ENCODE measurements at places on chromosomes 5 and 9.
A peak's percentile ranks its signal among the peaks of the same experiment; 100 is the strongest.

GRCh38 chr9:34179213-34180136, 632 bp downstream of the UBAP1 start:
- DNase-seq = no peak

GRCh38 chr9:137411645-137412380, 11.1 kb downstream of the EXD3 start:
- peak; percentile 44 for DNase-seq

GRCh38 chr5:160702311-160702803, 149.7 kb downstream of the ATP10B start:
- DNase-seq = no peak

DNA sequence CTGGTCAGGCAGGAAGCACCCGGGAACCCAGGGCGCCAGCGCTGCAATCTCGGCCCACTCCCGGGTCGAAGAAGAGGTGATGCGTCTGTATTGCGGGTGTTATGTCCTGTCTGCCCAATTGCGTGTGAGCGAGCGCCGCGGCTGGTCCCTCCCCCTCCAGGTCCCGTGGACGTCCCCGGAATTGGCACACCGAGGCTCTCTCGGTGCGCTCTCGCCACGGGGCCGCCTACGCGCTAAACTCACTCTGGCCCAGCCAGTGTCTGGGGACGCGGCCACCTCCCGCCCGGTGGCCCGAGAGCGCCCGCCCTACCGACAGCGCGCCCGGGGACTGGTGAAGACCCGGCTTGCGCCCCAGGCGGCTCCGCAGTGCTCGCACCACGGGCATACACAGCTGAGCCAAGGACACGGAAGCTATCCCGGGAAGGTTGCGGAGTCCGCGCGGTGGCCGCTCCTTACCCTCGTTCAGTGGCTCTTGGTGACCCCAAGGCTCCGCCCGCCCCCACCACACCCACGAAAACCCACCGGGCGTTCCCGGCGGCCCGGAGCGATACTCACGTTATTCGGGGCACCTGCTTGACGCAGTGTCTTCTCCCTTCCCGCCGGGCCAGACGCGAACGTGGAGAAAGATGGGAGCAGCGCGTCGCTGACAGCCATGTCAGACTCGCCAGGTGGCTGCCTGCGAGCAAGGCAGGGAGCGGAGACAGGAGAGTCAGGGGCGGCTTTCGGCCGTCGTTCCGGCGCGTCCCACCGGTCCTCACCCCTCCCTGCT, 1.0 kb downstream of the KLF4 start:
- DNase-seq = no peak
